Muscle of back (tissue), 13 donors: ENCODE measurements at places on chromosomes 16 and 17. TPM values are rescaled to one million over a fixed set of nuclear protein-coding genes. Genes with fewer than 3 reads are reported as not detected.

C16orf92 gene
- not detected for polyA plus RNA-seq

GRCh38 chr17:81905424-81905875 is 3.4 kb downstream of the NPB start:
- no peak for DNase-seq

MILR1 gene
- polyA plus RNA-seq = 5.4 TPM

DNA sequence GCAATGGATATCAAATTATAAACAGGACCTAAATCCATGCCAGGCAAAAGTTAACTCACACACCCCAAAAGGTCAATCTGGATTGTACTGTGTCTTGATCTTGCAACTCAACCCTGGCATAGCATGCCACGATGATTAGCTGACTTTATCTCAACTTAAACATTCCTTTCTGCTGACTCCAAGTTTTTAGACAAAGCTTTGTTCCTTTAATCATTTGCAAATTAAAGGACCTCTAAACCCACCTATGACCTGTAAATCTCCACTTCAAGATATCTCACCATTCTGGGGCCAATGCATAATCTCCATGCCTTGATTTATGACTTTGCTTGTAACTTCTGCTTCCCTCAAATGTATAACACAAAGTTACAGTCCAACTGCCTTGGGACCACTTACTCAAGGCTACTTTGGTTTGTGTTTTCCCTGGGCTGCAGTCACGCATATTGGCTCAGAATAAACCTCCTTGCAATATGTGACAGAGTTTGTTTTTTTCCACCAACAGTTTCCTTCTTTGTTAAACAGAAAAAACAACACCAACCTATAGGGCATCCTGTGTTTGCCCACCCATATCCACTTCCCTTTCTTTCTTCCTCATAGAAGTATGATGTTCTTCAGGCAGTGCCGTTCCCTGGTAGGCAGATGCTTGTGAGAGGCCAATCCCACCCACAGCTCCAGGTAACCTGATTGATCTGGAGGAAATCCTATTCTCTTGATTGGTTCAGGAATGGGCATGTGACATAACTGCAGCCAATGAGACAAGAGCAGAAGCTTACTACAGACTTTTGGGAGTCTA is 390.6 kb upstream of the ERCC4 start:
- DNase-seq = no peak

MMP2 gene
- polyA plus RNA-seq = 486 TPM

DNA sequence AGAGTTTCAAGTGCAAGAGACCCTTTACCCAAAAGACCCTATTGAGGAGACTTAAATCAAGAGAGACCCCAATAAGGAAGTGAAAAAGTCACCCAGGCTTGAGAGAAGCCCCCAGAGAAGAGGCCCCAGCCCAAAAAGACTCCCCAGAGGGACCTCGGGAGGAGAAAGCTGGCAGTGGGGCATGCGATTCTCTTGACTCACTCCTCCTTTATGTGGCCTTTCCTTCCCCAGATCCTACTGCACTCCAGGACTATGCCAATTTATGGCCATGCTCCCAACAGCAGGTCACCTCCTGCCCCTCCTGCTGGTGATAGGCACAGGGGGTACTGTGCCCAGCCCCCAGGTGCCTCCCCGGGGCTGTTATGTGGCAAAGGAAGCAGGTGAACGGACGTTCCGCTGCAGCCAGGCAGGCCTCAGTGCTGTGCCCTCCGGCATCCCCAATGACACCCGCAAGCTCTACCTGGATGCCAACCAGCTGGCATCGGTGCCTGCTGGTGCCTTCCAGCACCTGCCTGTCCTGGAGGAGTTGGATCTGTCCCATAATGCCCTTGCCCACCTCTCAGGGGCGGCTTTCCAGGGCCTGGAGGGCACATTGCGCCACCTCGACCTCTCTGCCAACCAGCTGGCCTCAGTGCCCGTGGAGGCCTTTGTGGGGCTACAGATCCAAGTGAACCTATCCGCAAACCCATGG is 16.3 kb downstream of the LRRC3C start:
- DNase-seq = no peak

GRCh38 chr17:68599091-68599490 is 2.1 kb downstream of the FAM20A start:
- DNase-seq = peak; percentile 60

DNA sequence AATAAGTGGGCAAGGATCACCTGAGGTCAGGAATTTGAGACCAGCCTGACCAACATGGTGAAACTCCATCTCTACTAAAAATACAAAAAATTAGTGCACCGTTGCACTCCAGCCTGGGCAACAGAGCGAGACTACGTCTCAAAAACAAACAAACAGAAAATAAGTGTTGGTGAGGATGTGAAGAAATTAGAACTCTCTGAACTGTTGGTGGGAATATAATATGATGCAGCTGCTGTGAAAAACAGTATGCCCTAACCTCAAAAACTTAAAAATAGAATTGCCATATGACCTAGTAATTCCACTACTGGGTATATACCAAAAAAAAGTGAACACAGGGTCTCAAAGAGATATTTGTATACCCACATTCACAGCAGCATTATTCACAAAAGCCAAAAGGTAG is 26.1 kb downstream of the GLG1 start:
- no peak for DNase-seq

DNA sequence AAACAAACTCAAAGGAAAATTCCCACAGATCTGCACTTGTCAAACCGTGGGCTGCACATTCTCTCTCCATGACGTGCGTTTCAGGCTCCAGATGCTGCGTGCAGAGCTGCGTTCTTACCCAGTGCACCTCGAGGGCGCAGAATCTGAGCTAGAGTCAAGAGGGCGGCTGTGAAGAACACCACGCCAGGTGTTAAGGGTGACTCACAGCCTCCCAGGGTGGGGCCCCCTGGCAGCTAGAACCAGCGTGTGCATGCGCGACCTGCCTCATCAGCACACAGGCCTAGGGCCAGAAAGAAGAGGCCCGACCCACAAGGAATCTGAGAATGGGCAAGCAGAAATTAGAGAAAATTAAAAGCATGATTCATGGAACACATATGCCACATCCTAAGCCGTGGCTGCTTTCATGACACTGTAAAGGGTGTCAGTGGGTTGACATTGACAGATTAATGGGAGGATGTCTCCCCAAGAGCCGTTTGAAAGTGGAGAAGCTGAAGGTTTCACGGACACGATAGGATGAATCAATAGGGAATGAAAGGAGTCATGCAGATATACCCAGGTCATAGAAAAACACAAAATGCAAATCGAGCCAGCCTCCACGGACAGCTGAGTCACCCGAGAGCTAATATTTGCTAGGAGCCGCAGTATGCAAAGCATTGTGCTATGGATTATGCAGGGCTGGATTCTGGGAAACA is 29.0 kb downstream of the MARCHF10 start:
- DNase-seq = peak; percentile 76

TPSAB1 gene
- polyA plus RNA-seq = 2.8 TPM

- no peak for DNase-seq
Measured at GRCh38 chr16:66489818-66490217, 60.1 kb downstream of the TK2 start.

KCNJ12 gene
- 8.3 TPM for polyA plus RNA-seq

GRAPL gene
- 4.2 TPM for polyA plus RNA-seq

DNA sequence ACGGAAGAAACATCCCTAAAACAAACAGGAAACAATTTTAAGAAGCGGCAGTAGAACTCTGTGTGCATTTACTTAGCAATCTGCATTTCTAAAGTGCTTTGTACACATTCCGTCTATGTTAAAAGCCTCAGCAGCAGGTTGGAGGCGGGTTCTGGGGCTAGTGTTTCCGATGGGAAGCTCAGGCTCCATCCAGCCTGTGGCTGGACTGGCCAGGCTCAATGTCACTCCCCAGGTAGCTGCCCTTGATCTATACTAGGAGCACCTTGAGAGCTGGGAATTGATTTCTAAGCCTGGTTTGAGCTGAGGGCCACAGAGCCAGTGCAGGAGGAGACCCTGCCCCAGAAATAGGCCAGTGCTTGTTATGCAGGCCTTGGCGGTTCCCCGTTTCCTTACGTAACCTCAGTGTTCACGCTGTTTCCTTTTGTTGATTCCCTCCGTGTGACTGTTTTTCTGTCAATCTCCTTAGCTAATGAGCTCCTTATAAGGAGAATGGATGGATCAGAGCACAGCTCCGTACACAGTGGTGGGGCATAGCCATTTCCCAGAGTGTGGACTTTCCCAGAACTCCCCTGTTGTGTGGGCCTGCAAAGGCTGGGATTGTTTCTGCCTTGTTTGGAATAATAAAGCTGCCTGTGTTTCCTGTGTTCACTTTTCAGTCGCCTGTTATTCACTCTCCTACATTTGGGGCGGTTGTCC is 21.4 kb downstream of the ADORA2B start:
- DNase-seq = no peak

SHISA6 gene
- polyA plus RNA-seq = 11.4 TPM

GRCh38 chr16:4544473-4544872 is 5.9 kb upstream of the CDIP1 start:
- DNase-seq = no peak

DNA sequence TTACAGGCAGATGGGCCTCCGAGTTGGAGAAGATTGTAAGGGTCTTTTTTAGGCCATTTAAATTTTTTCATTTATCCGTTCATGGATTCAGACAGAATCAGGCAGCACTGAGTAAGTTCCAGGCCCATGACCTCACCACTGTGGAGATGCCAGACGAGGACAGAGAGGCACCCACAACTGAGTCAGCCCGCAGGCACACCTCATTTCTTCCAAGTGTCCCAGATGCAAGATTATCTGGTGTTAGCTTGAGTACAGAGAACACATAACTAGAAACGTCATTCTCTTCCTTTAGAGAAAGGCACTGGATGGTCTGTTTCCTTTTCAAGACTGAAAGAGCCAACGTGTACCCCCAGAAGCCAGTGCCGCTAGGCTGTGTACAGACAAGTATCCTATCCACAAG is 16.9 kb downstream of the CLEC16A start:
- DNase-seq = no peak

- no peak for DNase-seq
Measured at GRCh38 chr16:381012-381788, 578 bp downstream of the PGAP6 start.

DNA sequence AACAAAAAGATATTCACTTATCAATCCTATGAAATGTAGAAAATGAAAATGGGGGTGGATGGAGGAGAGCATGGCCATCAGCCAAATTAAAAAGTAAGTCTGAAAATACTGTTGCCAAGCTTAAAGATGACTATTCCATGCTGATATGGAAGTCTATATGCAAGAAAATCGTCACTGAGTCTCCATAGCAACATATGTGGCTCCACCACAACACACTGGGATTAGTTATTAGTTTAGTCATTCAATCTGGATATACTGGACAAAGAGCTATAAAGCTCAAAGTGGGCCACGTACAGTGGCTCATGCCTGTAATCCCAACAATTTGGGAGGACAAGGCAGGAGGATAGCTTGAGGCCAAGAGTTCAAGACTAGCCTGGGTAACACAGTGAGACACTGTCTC is 24.7 kb upstream of the PSMD7 start:
- DNase-seq = no peak

CACNG5 gene
- polyA plus RNA-seq = not detected

- no peak for DNase-seq
Measured at GRCh38 chr17:47732399-47733046, 513 bp upstream of the TBX21 start.

DNA sequence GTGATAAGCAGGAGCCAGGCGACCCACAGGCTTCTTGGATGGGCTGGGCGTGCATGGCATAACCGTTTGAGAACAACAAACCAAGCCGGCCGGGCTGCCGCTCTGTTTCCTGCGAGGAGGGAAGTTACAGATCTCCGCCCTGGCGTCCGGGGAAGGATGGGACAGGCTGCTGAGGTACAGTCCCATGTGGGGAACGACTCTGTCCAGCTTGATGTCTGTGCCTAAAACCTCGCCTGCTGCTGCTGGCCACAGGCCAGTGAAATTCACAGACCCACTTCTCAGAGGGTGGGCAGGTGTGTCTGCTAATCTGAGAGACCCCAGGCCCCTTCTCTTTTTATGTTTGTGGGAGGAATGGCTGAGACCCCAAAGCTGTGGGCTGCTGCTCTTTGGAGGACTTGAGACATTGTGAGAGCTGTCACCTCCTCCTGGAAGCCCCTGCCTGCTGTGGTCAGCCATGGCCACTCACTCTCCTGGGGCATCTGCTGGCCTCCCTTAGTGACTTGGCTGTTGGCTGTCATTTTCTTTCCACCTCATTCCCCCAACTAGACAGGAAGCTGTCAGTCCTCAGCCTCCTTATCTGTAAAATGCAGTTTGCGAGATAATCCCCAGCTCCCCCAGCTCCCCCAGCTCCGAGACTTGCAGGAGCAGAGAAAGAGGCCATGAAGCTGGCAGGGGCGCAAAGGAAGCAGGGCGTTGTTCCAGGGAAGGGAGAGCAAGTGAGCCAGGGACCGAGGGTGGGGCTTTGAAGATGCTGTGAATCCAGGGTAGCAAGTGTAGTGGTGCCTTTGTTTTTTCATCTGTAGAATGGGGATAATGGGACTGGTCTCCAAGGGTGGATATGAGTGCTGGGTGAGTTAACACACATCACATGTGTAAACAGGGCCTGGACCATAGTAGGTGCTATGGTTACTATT is 51.0 kb downstream of the CMIP start:
- no peak for DNase-seq

GRCh38 chr16:77899416-77899815 is 111.1 kb downstream of the VAT1L start:
- DNase-seq = no peak

GRCh38 chr16:29321585-29321984 is 84.9 kb downstream of the NPIPB11 start:
- no peak for DNase-seq

GRCh38 chr17:35287286-35287811 is 44.5 kb downstream of the SLFN5 start:
- DNase-seq = no peak

DNA sequence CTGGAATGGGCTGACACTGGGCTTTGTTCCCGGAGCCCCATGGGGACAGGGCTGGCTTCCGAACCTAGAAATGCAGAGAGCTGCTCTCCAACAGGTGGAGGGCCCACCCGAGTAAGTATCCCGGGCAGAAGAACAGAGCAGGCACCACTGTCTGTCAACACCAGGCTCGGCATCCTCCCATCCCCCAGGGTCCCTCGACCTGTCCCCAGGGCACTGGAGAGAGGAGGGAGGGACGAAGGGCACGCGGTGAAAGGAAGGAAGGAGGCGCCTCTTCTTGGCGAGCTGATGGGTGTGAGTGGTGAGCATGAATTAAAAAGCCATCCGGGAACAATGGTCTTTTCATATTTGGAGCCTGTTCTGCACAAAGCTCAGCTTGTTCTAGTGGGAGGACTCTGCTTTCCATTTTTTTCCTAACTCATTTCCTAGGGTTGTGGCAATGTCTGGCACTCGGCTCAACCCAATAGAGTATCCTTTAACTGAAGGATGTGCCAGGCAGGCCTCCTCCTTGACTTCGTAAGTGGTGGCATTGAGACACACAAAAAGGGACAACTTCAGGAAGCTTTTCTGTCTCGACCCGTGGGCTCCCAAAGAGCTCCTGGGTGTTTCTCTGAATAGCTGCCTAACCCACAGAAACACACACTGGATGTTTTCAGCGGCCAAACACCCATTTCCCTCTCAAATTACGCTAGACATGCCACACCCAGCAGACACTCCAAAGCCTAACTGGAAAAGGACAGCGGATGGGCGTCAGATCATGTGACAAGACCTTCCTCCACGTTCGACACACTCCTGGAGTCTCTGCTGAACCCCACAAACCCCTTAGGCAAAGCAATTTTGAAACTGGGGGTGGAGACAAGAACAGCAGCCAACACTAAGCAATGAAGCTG is 47.7 kb downstream of the ZFHX3 start:
- peak; percentile 49 for DNase-seq

NPW gene
- 0.81 TPM for polyA plus RNA-seq

MRPL10 gene
- polyA plus RNA-seq = 42.9 TPM

GRCh38 chr17:32659419-32659842 is 172.6 kb downstream of the CDK5R1 start:
- DNase-seq = peak; percentile 72
